ENCODE measurements at places on chromosomes 1 and 21.

DNA sequence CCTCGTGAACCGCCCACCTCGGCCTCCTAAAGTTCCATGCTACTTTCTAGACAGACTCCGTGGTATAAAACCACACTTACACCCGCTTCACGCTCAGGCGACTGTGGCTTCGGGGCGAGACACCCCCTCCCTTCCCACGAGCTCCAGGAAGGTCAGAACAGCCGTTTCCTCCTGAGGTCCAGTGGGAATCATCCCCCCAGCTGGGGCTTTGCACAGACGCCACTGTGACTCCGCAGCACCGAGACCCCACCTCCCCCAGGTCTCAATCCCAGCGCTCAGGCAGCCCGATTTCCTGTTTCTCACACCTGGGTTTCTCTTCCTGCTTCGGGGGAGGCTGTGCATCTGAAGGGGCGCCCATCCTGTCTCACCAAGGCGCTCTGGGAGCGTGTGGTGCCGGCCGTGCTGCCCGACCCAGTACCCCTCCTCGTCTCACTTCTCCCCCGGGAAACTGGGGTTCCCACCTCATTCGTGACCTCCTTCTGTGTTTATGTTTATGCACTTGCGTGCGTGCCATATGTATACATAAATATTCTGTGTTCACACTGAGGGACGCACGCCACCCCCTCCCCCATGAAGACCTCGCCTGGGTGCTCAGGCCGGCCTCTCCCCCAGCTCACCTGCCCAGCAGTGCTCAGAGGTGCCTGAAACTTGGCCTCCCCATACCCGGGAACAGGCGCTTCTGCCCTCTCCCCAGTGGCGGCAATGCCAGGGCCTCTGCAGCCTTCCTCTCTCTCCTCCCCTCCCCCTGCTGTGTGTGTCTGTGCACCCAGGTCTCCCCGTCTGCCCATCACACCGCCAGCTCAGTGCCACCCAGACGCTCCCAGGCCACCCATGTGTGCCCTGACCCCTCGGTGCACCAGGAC lies 14.6 kb downstream of the SLC35E2B start:
- no peak for DNase-seq

DNA sequence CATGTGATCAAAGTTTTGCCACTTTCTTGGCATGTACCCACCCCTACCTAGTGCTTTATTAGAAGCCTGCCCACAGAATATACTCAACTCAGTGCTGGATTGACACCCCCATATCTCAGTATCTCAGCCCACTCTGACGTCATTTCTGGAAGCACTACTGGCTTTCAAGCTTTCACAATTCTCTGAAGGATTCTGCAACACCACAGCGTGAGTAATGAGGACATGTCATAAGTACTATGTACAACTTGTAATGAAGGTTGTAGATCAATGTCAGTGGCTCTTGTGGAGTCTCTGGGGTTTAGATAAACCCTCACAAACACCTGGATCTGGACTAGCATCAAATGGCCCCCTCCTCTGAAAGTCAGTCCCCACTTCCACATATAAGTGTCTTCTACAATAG lies 57.2 kb downstream of the TNFSF4 start:
- DNase-seq = no peak

DNA sequence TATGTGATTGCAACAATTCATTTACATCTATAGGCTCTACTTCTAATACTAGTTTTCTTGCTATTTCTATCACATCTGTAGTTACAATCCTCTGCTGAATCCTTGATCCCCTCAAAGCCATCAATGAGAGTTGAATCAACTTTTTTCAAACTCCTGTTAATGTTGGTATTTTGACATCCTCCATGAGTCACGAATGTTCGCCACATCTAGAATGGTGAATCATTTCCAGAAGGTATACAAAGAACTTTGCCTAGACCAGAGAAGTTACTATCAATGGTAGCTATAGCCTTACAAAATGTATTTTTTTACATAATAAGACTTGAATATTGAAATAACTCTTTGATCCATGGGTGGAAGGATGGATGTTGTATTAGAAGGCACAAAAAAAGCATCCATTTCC lies 110.0 kb downstream of the AMY1C start:
- no peak for DNase-seq

DNA sequence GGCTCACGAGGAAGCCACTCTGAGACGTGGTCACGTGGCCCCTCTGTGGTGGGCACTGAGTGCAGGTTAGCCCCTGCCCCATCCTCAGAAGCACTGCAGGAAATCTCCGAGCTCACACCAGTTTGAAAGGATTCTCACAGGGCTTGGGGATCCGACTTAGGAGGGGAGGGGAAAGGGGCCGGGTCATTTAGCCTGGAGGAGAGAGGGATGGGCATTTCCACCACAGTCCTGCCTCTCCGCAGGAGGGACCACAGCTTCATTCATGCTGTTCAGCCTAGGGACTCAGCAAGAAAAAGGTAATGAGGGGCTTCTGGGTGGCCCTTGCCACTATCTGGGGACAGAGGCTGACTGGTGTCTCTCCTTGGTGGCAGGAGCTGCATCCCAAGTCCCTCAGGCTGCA lies 126.5 kb downstream of the NPHP4 start:
- no peak for DNase-seq

- DNase-seq = no peak
Measured at GRCh38 chr1:6239950-6240768, 3.8 kb upstream of the HES3 start.

DNA sequence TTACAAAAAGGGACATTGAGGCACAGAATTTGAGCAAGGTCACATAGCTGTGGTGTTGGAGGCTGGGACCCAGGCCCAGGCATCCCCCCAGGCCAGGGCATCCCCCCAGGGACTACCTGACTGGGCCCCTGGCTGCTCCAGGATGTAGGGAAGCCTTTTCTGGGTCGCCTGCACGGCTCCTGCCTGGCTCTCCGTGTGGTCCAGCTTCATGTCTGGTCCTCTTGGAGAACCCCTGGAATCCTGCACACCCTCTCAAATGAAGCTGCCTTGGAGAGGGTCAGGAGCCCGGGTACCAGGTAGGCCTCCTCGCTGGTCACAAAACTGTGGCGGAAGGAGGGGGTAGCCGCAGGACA lies 919 bp upstream of the CELSR2 start:
- peak; percentile 36 for DNase-seq

DNA sequence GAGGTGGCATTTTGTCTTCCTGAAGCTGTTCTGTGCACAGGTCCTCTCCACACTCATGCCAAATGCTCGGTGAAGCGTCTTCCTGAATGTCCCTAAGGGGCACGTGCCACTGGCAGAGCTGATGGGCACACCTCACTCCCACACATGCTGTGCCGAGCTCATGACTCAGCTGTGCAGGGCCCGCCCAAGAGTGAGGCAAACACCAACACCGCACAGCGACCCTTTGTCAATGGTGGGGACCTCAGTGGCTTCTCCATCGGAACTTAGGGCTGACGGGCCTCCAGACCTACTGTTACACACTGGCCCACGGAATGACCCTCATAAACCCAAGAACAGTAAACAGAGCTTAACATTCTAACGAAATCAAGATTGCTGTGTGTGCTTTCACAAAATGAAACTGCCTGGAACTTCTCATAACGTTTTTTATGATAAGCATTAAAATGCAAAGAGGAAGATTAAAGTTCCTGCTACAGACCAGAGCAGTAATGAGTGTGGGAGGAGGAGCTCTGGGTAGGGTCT lies 89.3 kb downstream of the SIM2 start:
- no peak for DNase-seq

DNA sequence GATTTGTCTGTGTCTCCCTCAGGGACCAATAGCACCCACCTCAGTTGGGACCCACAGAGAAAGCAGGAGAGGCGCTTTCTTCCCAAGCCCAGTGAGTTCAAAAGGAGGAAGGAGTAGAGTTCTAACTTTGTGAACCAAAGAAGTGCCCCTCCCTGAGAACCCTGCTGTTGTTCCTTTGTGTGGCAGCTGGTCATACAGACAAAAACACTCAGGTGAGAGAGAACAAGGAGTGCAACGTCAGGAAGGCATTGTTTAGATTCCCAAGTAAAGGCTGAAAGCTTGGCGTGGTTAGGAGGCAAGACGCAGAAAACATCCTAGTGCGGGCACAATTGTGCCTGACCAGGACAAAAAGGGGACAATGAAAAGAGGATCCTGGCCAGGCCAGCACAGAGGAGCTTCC lies 654.6 kb downstream of the KIF26B start:
- DNase-seq = no peak

DNA sequence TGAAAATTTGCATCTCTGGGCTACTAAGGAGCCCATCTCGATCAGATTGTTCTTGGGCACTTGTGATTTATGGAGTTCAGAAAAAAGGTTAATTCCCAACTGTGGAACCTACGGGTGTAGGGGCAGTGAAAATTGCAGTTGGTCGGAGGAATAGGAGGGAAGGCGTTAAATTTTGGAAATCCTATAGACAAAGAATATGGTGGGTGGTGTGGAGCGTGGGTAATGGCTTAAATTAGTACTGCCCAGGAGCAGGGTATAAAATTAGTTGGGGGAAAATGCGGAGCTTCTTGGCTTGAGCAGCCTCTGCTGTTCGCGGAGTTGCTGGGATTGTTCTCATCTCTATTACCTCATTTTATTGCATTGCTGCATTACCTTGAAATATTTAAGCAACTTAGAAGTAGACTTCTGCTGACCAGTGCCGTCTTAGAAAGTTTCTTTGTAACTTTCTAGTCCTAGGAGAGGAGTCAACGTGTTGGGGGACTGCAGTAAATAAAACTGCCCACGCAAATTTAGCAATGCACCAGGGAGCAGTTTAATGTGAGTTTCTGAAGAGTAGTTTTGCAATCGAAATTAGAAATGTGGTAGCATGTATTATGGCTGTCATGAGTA lies 514 bp downstream of the S1PR1 start:
- no peak for DNase-seq

GRCh38 chr1:200367841-200368534 lies 41.8 kb downstream of the ZNF281 start:
- DNase-seq = no peak

- DNase-seq = no peak
Measured at GRCh38 chr21:31342348-31342747, 1.7 kb downstream of the TIAM1 start.

DNA sequence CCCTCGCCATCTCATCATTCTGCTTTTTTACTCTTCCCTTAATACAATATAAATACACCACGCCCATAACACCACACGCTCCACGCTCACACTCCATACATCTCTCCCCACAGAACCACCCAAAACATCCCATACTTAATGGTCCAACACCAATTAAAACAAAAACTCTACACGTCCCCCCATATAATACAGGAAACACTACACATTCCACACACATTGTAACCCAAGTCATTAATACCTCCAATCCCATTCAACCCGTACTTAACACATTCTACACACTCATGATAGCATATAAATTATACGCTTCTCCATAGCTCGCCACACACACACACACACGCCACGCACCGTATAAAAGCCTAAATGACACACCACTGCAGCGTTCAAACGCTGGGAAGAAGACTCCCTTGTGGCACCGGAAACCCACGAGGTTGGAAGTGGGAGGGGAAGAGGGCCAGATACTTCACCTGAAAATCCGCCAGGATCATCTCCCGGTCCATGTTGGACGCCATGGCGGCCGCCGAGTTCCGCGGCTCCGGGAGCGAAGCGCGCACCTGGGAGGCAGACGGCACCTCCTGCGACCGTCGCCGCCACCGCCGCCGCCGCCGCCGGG lies 659 bp downstream of the FAF1 start:
- peak; percentile 47 for DNase-seq

- no peak for DNase-seq
Measured at GRCh38 chr1:10286244-10286643, 75.9 kb downstream of the KIF1B start.

DNA sequence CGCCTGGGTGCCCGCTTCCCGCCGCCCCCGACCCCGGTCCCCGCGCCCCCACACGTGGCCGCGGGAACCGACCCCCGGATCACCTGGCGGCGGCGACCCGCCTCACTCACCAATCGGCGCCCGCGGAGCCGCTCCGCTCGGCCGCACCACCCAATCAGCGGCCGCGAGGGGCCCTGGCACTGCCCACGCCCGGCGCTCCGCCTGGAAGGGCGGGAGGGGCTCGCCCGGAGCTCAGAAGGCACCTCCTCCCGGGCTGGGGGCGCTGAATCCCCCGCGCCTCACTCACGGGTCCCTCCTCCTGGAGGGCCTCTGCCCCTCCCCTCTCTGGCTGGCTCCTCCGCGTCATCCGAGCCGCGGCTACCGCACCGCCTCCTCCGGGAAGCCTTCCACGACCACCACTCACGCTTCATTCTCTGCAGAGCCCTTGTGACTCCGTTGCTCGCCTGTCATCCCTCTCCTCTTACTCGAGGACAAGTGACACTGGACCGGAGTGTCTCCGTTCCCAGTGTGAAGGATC lies 374 bp downstream of the SH2D5 start:
- peak; percentile 56 for DNase-seq

- no peak for DNase-seq
Measured at GRCh38 chr21:42081931-42082381, 10.8 kb downstream of the UMODL1 start.

DNA sequence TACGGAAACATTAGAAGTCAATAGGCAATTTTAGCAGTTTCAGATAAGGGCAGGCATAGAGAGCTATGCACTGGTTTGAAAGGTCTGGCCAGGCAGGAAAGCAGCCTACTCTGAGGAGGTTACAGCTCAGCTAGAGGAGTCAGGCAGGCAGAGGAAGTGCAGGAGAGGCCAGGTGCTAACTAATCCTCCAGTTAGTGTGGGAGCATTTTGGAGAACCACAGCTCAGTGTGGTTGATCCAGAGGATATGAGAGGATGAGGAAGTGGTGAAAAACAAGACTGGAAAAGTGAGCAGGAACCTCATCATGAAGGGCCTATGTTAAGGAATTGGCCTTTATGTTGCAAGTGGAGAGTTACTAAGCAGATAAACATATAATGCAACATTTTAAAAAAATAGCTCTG lies 282.4 kb upstream of the SGIP1 start:
- DNase-seq = no peak

GRCh38 chr1:161502181-161502580 lies 3.1 kb upstream of the FCGR2A start:
- DNase-seq = no peak

- no peak for DNase-seq
Measured at GRCh38 chr1:42877380-42877779, 31.0 kb downstream of the ZNF691 start.

GRCh38 chr1:7103874-7104273 lies 318.6 kb downstream of the CAMTA1 start:
- DNase-seq = no peak

DNA sequence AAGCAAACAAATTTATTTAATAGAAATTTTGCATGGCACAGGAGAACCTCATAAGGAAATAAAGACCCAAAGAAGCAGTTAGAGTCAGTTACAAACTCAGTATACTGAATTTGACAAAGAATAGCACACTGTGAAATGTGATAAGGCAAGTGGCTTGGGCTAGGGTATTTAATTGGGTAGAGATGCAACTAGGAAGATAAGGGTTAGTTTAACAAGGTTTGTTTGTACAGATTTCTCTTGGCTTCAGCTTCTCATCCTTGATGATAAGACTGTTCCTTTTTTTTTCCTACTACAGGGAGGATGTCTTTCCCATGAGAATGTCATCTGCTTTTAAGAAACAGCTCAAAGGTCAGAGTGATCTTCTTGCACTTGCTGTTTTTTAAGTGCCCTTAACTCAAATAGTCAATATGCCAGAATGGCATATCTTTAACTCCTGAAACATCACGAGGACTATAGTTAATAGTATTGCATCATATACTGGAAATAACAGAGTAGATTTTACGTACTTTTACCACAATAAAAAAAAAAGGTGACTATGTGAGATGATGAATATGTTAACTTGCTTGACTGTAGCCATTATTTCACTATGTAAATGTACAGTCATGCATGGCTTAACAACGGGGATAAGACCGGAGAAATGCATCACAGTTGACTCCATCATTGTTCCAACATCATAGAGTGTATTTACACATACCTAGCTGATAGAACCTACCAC lies 9.2 kb upstream of the TRAF3IP3 start:
- no peak for DNase-seq
